Calu3 (cell line): ENCODE measurements at places on chromosomes 1 and 21. TPM values are rescaled to one million over a fixed set of nuclear protein-coding genes. Genes with fewer than 3 reads are reported as not detected.

DNA sequence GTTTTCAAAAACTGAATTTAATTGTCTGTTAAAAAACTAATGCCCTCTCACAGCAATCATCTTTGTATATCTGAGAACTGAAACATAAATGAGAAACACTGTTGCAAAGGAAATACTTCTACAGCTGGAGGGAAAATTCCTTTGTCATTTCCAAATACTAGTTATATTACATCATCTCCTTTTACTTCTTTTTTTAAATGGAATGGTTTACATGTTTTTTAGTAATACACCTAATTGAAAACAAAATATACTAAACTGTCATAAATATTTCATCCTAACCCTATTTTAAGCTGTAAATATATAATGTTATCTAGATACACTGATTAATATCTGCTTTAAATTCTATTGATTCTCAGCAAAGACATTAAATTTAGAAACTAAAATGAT is 19.1 kb downstream of the CDC42BPA start:
- no peak for DNase-seq

DNA sequence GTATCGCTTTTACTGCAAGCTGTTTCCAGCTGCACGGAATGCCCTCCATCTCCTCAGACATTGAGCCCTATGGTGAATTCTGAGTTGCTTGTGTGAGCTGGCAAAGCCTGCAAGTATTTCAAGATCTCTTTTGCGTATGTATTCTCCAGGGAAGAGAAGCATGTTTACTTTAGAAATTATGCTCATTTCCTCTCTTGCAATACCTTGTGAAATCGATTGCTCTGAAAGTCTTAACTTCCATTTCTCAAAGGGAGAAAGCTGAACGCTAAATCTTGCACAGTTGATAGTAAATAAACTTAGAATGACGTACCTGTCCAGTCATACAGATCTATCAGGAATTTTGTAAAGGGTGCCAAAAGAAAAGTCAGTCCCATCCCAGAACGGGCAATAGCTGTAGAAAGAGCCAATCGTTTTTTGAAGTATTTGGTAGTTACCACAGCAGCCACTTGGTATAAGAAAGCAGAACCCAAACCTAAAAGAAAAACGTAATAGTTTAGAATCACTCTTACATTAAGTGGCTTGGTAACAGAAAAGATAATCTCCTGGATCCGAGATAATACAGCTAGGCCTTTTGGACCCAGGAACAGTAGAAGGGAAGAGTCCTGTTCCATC is 10.0 kb downstream of the SLC16A4 start:
- DNase-seq = no peak

DNA sequence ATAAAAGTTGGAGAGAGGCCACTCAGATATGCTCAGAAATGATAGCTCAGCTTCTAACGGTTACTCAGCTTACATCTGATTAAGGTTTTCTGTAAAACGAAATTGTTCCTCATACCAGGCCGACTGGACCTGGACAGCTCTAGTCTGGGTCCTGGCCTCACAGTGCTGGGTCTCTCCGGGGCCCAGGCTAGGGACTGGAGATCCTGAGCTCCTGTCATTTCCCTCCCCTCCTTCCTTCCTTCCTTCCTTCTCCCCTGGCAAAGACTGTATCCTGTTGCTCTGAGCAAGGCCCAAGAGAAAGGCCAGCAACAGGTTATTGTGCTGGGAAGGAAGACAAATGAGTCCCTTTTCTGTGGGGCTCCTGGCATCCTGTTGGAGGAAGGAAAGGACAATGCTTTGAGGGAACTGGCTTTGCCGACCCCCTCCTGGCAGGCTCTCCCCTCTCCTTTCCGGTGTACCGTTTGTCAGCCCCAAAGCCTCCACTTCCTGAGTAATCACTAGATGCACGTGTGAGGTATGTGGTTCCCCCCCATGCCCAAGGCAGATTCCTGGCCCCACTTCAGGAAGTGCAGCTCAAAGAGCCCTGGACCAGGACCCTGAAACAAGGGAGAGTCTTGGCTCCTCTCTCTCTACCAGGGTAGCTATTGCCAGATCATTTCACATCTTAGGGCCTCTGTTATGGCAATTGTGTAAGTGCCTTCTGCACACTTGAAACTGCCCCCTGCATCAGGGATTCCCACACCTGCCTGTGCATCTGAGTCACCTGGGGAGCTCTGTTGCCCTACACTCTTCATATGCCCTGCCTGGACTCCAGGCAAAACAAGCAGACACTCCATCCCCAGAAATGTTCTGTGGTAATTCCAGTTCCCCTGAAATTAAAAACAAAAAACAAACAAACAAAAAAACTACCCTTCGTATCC is 212.7 kb upstream of the FGGY start:
- no peak for DNase-seq

GRCh38 chr1:108154314-108154713 is 45.8 kb downstream of the SLC25A24 start:
- no peak for DNase-seq

GRCh38 chr1:43729816-43730463 is 22.6 kb downstream of the ST3GAL3 start:
- no peak for DNase-seq

- DNase-seq = no peak
These were observed 12.2 kb downstream of the ZNF697 start for GRCh38 chr1:119635811-119636390.

- DNase-seq = no peak
These were observed 46.0 kb downstream of the UBIAD1 start for GRCh38 chr1:11318982-11319381.

C8B gene
- not detected in 2 replicates for total RNA-seq

PRR9 gene
- total RNA-seq = not detected in 2 replicates

BTBD19 gene
- 5.2 and 5.9 TPM in 2 replicates for total RNA-seq
